Stimulated activated CD8-positive, alpha-beta memory T cell treated with anti-CD3 and anti-CD28 coated beads, Interleukin-7, amount 100 ng/mL, for 48 hours (primary cell): ENCODE measurements at places on chromosomes 7 and 10.

GRCh38 chr7:44533301-44534055 is 7.7 kb downstream of the NPC1L1 start:
- no peak for DNase-seq

DNA sequence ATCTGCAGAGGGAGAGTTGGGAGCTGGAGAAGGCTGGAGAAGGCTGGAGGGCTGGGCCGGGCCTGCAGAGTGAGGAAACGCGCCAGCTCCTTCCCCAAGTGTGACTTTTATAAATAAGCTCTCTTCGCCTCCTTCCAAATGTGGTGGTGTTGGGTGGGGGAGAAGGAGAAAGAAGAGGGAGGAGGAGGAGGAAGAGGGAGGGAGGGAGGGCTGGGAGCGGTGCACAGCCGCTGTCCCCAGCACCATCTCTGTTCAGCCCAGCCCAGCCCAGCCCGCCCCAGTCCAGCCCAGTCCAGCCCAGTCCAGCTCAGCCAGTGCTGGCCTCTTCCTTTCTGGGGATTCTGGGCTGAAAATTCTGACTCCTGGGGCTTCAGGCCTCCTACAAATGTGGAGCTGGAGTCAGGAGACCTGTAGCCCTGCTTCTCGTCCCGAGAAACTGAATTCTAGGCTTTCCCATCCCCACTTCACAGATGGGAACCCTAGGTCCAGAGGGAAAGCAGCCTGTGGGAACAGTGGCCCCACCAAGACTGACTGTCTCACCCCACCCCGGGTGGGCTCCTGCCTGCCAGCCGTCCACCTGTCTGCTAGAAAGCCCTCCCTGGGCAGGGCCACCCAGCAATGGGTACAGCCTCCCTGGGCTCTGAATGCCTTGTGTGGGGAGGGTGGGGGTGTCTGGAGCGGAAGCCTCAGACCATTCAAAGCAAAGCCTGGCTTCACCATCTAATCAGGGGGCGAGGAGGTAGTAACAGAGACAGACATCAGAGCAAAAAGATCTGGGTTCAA is 2.3 kb downstream of the STX1A start:
- no peak for DNase-seq

DNA sequence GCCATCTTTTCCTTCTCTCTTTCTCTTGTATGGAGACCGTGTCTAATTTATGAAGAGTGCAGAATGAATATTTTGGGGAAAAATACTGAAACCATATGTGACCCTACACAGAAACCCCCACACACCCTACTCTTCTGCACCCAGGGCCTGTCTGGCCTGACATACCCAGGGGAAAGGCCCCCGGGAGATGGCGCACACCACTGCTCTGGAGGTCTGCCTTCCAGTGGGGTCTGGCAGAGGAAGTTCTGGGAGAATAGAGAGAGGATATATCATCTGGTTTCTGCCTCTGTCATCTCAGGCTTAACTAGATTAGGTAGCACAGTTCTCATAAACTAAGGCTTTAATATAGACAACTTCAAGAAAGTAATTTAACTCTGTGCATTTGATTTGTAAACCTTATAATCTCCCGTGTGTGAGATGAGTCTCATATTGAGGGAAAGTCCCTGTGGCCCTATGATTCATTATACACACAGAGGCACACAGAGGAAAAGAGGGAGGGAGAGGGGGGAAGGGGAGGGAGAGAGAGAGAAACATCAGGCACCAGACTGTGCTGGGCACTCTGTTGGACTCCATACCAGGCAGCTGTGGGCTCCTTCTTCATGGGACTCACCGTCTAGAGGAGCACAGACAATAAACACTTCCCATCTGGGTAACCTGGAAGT is 123.3 kb downstream of the AOAH start:
- no peak for DNase-seq

DNA sequence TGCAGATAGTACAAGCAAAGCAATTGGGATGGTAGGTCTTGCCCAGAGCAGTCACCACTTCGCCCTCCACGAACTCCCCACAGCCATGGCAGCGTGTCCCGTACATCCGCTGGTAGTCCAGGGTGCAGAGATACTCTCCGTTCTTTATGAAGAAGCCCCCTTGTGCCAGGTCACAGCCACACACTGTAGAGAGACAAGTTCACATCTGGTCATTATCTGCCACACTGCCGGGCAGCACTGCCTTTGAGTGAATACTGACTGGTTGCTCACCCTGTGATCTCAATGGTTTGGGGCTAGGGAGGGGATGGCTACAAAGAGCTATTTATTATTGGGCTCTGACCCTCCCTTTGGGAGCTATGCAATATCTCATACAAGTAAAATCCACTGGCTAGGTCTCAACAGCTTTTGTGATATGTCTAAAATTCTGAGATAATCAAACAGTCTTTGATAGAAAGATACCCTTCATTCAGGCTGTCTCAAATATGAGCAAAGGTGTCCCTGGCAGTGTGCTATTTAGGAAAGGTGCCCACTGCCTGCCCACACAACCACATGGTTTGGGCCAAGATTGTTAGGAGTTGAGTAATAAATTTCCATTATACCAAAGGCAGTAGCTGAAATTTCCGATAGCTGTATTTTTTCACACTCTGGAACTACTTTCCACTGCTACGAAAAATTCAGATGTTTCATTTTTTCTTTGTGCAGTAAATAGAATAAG is 82.5 kb downstream of the ABLIM1 start:
- no peak for DNase-seq

DNA sequence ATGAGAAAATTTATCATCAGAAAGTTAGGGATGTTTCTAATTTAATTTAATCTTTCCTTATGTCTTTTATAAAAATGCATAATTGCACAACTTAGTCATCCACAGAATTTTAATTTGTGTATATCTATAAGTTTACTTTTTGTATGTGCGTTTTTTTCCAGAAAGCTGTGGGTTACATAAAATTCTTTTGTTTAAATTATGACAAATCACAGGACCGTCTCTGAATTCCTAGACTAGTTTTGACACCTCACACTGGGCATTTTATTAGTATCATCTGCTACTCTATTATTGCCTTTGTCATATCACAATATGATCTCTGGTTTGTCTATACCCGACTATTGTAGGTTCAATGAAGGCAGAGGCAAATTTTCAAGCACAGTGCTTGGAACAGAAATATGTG is 482.4 kb upstream of the SEMA3D start:
- DNase-seq = no peak

DNA sequence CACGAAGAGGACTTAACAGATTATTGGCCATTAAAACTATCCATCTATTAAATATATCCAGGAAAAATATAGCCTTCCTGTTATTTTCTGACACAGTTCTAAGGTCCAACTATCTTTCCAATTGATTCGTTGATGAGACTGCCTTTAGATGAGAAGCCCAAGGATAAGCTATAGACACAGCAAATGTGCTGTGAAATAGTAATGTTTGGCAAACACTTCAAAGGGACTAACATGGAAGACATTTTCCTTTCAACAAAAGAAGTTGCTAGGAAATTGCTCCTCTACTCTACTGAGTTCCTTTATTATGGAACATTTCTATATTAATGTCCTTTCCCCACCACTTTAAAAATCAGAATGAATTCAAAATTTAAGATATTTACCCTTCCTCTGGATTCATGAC is 38.5 kb downstream of the CCDC186 start:
- no peak for DNase-seq

GRCh38 chr10:114506871-114507385 is 102.6 kb upstream of the AFAP1L2 start:
- no peak for DNase-seq

- peak; percentile 71 for DNase-seq
Observed at GRCh38 chr10:73991884-73992245, 6.1 kb upstream of the VCL start.

DNA sequence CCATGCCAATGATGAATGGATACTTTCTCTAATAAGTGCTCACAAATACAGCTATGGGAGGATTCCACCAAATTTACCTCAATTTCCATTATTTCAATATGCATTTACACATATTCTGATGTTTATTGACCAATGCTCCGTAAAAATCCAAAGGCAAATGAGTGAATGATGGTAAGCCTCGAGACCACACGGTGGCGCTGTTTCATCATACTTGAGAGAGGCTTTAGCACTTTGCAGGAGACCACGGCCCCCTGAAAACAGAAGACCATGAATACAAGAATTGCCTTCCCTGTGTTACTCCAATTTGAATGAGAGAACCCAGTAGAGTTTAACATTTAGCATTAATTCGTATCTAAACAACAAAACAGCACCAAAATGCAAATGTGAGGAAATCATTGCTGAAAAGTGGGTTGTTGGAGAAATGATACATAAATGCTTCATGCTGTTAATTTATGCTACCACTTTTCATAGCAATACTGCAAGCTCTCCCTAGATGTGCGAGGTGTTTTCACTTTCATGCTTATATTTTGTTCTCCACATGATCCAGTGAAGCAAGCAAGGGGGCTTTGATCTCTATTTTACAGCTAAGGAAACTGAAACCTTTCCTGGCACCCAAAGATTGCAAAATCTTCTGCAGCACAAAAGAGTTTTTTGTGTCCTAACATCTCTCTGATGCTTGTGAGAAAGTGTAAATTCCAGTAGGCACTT is 35.4 kb downstream of the TRIL start:
- DNase-seq = peak; percentile 21

GRCh38 chr7:154795437-154795836 is 207.5 kb downstream of the PAXIP1 start:
- no peak for DNase-seq

- no peak for DNase-seq
Observed at GRCh38 chr7:106129291-106129690, 17.2 kb upstream of the SYPL1 start.

- no peak for DNase-seq
Observed at GRCh38 chr10:80528185-80528700, 9.5 kb upstream of the SH2D4B start.
